ENCODE measurements at places on chromosomes 5 and 9.

GRCh38 chr9:121960665-121961064, 132.4 kb downstream of the TTLL11 start:
- no peak for DNase-seq

- DNase-seq: no peak
Observed at GRCh38 chr9:84804951-84805694, 135.6 kb downstream of the NTRK2 start.

DNA sequence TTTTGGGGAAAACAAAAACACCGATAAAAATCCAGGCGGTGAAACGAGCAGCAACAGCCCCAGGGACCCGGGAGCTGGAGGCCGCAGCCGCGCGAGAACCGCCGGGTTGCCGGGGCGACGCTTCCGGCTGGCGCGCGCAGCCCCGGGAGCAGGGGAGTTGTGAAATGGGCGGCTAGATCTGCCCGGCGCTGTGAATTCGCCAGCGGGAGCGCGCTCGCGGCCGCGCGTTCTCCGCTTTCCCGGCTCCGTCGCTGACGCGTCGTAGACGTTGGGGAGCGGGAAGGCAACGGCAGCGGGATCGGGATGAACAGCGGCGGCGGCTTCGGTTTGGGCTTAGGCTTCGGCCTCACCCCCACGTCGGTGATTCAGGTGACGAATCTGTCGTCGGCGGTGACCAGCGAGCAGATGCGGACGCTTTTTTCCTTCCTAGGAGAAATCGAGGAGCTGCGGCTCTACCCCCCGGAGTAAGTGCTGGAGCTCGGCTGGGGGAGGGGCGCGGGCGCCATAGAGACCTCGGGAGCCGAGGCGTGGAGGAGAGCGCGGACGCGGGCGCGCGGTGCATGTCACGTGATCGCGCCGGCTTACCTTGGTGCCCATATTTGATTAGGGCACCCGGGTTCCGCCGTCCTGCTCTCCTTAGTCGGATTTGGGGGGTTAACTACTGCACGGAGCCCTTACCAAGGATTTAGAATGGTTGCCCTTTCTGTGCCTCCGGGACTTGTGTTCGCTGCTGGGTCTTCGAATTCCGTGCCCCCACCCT, at the start of gene SREK1:
TSS of gene SREK1 (plus strand) at position 227 of the 760 bp plus-strand sequence. CDS start at position 304, 77 bp downstream.
- peak; percentile 94 for DNase-seq

DNA sequence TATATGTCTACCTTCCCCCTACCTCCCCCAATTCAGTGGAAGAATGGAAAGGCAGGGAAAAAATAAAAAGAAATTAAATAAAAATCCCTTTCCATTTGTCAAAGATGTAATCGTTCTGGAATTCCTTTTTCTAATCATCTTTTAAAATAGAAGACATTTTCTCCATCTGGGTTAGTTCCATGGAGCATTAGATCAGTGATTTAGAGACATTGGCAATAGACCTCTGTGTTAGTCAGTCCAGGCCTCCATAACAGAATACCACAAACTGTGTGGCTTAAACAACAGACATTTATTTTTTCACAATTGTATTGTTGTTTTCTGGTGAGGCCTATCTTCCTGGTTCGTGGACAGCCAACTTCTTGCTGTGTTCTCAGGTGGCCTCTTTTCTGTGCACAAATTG, 516.6 kb upstream of the DAB2 start:
- DNase-seq: no peak

DNA sequence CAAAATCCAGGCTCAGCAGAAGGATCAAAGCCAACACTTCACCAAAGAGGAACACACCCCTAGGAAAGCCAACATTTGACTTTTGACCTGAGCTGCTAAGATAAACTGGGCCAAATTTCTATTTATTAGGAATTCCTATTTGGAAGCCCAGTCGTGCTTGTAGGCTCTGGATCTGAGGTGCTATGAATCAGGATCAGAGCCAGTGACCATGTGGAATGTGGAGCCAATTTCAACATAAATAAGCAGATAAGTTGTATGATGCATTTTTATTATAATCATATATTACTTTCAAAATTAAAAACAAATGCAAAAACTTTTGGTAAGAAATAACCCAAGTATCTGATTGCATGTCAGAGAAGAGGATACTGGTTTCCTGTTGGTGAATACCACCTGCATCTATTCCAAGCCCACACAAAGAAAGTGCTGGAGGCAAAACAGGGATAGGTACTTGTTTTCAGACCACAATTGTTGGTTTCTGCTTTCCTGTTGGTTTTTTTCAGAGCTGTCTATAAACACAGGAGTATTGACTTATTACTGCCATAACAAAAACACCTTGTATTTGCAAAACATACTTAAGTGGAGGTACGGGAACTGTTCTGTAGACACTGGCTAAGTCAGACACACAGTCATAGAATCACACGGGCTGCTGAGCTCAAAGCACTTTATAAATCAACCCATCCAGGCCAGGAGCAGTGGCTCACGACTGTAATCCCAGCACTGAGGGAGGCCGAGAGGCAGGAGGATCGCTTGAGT, 52.8 kb downstream of the ARL15 start:
- DNase-seq: no peak

GRCh38 chr9:132168347-132168746, 6.5 kb downstream of the NTNG2 start:
- DNase-seq: peak; percentile 29
